ENCODE measurements at places on chromosomes 4 and X. TPM values are rescaled to one million over a fixed set of nuclear protein-coding genes. Genes with fewer than 3 reads are reported as not detected.
A peak's percentile ranks its signal among the peaks of the same experiment; 100 is the strongest.

CENPE gene
- 5.7 TPM for total RNA-seq

GDI1 gene
- total RNA-seq, result 135 TPM

NDNF gene
- 0.24 TPM for total RNA-seq

FAM114A1 gene
- 139 TPM for total RNA-seq

DNA sequence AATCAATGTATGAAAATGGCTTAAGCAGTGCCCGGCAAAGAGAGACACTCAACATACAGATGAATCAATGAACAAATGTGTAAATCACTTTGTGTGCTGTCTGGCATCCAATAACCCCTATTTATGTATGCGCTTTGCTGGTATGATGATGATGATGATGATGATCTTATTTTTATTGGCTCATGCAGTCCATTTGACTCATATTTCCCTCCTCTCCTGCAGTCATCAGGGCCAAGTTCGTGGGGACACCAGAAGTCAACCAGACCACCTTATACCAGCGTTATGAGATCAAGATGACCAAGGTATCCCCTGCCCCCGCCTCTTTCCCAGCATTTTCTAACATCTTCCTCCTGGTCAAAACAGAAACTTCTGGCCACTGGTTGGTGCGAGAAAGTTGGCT lies 2.5 kb downstream of the TIMP1 start:
- peak; percentile 40 for DNase-seq
